IPS DF 6.9 (cell line): ENCODE measurements at places on chromosomes 12 and 14.
A peak's percentile ranks its signal among the peaks of the same experiment; 100 is the strongest.

- H3K36me3 ChIP-seq: peaks cover 6% of the 10 kb centered on the region; the same call in 1 of the 2 replicates
- H3K27ac ChIP-seq: no peak overlapping the region
- peak overlapping the region; percentile 28; the same call in 1 of the 2 replicates for H3K4me3 ChIP-seq
- peaks cover 19% of the 10 kb centered on the region; the same call in 1 of the 2 replicates for H3K27me3 ChIP-seq
Observed at GRCh38 chr12:52050116-52050757, 1.0 kb upstream of the NR4A1 start.

GRCh38 chr12:133057446-133057845, 20.1 kb downstream of the ZNF84 start:
- no peaks in the 10 kb centered on the region for H3K27me3 ChIP-seq
- peaks cover 17% of the 10 kb centered on the region for H3K36me3 ChIP-seq
- no peak overlapping the region for H3K27ac ChIP-seq
- no peak overlapping the region for H3K4me3 ChIP-seq
- DNase-seq: no peak

- no peak overlapping the region for H3K27ac ChIP-seq
- H3K4me1 ChIP-seq: no peaks in the 10 kb centered on the region
- H3K27me3 ChIP-seq: peaks cover 7% of the 10 kb centered on the region
- H3K36me3 ChIP-seq: no peaks in the 10 kb centered on the region
- H3K4me3 ChIP-seq: no peak overlapping the region
- no peak for DNase-seq
Observed at GRCh38 chr12:72268386-72268785, 3.8 kb upstream of the TRHDE start.

- H3K4me1 ChIP-seq: 0 out of 2 replicates have a peak, but pooled peaks cover 1% of the 10 kb centered on the region
- no peaks in the 10 kb centered on the region for H3K36me3 ChIP-seq
- peak; percentile 45 for DNase-seq
- H3K27me3 ChIP-seq: no peaks in the 10 kb centered on the region
Observed at GRCh38 chr12:8609061-8609570, 3.5 kb downstream of the AICDA start.

GRCh38 chr14:42523666-42524065, 917.0 kb downstream of the LRFN5 start:
- no peak for DNase-seq
- H3K27ac ChIP-seq: no peak overlapping the region
- no peaks in the 10 kb centered on the region for H3K27me3 ChIP-seq
- no peak overlapping the region for H3K4me3 ChIP-seq
- H3K4me1 ChIP-seq: peaks cover 4% of the 10 kb centered on the region; the same call in 1 of the 2 replicates
- no peaks in the 10 kb centered on the region for H3K36me3 ChIP-seq

DNA sequence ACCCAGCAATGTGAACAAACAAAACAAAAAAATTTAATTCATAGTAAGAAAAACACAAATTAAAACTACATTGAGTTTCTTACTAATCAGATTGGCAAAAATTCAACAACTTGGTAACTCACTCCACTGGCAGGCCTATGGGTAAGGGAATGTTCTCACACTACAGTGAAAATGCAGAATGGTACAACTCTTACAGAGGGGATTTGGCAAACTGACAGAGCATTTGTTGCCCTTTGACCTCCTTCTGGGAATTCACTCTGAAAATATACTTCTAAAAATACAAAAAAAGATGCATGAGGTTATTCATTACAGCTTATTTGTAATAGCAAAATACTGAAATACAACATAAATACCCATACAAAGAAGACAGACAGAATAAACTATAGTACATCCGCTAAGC, 32.8 kb downstream of the ABCD2 start:
- H3K4me3 ChIP-seq: no peak overlapping the region
- H3K36me3 ChIP-seq: no peaks in the 10 kb centered on the region
- DNase-seq: no peak
- no peaks in the 10 kb centered on the region for H3K4me1 ChIP-seq
- H3K27me3 ChIP-seq: no peaks in the 10 kb centered on the region

DNA sequence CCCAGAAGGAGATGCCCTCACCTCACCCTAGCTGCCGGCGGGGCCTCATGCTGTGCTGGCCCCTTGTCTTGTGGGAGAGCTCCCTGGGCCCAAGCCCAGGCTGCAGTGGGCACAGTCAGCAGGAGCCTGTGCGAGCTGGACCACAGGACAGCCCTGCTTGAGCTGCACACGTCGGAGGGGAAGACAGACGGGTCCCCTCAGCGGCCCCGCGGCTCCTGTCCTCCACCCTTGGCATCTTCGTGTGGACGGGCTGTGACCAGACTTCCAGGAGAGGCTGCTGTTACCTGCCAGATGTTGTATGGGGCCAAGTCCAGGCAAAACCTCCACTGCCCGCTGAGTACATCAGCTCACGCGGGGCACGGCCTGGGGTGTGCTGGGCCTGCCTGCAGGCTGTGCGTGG, 9.4 kb upstream of the TEX22 start:
- no peaks in the 10 kb centered on the region for H3K4me1 ChIP-seq
- no peak for DNase-seq
- no peak overlapping the region for H3K4me3 ChIP-seq
- H3K27ac ChIP-seq: no peak overlapping the region
- peaks cover 5% of the 10 kb centered on the region; the same call in 1 of the 2 replicates for H3K36me3 ChIP-seq
- no peaks in the 10 kb centered on the region for H3K27me3 ChIP-seq

DNA sequence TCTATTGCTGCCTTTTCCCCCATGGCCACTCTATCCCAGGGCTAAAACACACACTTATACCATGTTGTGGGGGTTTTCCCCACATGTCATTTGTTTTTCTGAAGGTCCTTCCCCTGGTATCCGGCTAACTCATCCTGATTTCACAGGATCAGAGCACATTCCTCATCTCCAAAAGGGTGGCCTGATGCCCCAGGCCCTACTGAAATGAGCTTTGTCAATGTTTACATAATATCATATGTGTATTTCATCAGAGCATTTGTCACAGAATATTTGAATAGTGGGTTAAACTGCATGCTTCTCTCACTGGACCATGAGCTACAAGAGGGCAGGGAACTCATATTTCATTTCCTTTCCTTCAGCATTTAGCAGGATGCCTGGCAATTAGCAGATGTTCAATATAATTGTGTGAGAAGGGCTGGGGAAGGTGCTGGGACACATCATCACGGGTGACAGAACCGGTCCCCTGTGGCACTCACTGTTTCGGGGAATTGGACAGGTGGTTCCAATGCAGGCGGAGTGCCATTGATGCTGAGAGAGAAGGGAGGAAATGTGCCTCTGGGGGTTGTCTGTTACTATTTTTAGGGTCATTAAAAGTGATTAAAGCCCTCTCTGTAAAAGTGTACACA, 26.8 kb downstream of the EMP1 start:
- H3K36me3 ChIP-seq: peaks cover 2% of the 10 kb centered on the region; the same call in 1 of the 2 replicates
- DNase-seq: no peak
- H3K27me3 ChIP-seq: no peaks in the 10 kb centered on the region
- no peak overlapping the region for H3K27ac ChIP-seq
- H3K4me3 ChIP-seq: no peak overlapping the region
- H3K4me1 ChIP-seq: no peaks in the 10 kb centered on the region

DNA sequence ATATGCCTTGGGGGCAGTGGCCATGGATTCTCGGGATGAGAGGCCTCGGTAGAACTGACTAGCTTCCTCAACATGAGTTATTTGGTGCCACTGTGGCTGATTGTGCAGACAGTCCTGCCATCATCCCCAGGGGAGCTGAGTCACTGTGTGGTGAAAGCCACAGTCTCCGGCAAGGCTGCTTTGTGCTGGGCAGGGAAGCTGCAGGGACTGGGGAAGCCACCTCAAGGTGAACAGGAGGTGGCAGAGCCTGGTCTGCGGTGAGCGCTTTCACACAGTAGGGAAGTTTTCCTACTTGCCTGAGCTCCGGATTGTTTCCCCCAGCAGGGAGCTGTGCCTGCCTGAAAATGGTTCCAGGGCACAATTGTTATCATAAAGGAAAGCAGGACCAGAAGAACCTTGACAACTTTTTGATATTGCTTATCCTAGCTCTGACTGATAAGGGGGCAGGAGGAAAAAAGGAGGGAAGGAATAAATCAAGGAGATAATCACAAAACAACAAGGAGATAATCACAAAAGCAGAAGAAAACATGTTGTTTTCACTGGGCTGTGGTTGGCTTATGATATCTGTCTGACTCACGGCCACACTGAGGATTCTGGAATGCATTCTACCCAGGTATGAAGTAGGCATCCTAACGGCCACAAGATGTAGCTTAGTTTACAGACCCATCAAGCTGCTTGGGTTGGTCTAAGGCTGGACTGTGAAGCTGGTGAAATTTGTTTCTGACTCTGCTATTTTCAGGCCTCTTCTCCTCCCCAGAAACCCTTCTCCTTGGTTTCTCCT, 32.2 kb upstream of the GNG2 start:
- H3K27me3 ChIP-seq: no peaks in the 10 kb centered on the region
- DNase-seq: no peak
- H3K36me3 ChIP-seq: no peaks in the 10 kb centered on the region
- H3K4me3 ChIP-seq: no peak overlapping the region
